Sciatic nerve (tissue), 2 donors: ENCODE measurements at places on chromosomes 13 and 19.

DNA sequence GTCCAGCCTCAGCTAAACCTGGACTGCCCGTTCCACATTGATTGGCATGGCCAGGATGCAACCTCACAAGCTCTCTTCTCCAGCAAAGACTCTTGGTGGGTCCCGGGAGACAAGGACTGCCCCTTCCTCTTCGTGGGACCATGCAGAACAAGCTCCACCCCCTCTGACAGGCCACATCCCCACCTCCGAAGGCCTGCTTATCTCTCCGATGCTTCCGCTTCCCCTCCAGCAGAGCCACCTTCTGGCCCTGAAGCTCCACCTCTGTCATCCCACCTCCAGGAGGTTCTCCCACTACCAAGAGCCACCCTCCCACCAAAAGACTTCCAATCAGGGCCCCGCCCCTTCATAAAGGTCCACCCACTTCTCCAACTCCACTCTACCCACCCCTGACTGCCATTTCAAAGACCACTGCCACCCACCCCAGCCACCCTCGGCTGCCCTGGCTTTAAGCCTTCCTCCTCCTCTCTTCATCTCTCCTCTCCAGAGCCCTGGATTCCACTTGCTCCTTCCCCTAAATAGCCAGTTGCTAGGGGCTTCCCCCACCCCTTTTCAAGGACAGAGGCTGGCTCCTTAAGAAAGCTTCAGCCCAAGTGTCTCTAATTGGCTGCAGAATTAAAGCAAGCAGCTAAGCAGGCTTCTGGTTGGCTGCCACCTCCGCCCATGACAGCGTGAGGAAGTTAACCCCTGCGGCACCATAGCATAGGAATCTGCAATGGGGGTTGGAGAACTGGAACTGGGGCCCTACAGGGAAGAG lies 9.9 kb downstream of the LRFN1 start:
- DNase-seq, result no peak

GRCh38 chr19:51822946-51823345 lies 28.0 kb downstream of the FPR3 start:
- DNase-seq, result no peak

- DNase-seq, result no peak
These were observed 418.9 kb downstream of the DIAPH3 start for GRCh38 chr13:59744747-59745391.

DNA sequence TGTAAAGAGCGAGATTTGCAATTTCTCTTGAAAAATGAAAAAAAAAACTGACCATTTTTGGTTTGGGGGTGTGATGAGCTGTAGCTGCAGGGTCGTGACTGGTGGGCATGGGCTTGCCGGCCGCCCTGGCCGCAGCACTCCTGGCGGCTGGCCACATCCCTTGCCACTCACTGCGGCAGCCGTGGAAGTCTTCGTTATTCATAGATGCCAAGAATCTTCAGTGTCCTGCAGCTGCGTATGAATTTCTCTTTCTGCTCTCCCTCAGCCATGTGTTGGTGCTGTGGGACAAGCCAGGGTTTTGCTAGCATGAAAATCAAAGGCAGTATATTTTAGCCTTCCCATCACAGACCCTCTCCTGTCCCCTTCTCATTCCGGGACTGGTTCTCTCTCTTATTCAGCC lies 151.7 kb upstream of the TSHZ3 start:
- no peak for DNase-seq

DNA sequence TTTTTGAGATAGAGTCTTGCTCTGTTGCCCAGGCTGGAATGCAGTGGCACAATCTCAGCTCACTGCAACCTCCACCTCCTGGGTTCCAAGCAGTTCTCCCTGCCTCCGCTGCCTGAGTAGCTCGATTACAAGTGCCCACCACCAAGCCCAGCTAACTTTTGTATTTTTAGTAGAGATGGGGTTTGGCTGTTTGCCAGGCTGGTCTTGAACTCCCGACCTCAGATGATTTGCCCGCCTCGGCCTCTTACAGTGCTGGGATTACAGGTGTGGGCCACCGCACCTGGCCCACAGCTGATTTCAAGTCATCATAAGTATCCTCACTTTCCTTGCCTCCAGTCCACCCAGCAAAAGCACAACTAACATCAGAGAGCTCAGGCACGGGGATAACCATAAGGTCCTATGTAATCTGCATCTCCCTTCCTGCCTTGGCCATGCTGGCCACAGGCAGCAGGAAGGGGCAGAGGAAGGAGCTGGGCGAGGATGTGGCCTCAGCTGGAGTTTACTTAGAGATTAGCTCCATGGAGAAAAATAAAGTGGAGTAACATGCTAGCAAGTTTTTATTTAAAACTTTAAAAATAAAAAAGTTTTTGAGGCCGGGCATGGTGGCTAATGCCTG lies 22.9 kb upstream of the ADGRE1 start:
- no peak for DNase-seq

DNA sequence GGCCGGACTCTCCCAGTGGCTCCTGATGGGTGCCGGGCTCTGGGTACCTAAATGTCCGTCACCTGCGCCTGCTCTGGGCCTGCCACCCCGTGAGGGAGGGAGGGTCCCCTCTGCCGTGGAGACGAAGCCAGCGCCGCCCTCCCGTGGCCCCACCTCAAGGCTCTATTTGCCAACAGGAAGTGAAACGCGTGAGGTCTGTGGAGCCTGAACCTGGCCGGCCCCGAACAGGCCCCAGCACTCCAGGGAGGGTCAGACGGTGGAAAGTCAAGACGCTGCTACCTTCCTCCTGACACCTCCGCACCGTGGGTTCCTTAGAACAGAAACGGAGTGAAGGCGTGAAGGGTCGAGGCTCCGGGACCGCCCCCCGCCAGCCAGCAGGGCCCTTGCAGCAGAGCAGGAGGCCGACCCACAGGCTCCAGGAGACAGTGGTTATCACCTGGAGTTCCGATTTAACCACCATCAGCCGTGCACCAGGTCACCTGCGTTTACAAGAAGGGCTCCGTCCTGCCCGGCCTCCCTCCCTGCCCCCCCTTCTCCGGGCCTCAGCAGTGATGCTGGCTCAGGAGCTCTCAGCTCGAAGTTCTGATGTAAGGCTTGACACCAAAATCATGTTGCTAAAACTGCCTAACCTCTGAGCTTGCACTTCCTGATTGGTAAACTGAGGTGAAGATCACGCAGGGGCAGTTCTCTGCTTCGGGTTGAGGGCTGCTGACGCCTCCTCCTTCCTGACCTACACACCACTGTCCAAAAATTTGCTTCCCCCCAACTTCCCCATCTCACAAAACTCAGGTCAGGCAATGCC lies 50.9 kb upstream of the C13orf46 start:
- no peak for DNase-seq

DNA sequence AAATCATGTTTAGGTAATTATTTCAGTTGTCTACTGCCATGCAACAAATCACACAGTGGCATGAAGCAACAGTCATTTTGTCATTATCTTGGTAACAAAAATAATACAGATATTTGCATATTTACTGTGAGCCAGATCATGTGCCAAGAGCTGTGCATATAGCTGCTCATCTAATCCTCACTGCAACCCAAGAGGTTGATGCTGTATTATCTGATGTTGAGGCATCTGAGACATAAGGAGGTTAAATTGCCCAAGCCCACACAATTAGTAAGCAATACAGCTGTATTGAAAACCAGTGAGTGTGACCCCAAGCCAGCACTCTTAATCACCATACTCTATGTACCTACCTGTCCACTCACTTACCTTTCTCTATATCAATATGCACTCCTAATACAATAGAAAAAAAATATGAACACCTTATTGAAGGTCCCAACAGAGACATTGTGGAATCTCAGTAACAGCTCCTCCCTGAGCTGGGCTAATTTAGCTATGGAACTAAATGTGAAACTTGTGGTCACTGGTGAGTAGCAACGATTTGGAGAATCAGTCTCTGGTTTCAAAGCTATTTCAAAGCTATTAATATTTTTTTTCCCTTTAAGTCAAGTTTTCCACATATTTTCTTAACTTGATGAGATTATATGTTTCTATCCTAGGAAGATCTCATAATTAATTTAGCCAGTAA lies 185.2 kb downstream of the KLF12 start:
- no peak for DNase-seq
